ENCODE measurements at places on chromosomes 5 and 9. TPM values are rescaled to one million over a fixed set of nuclear protein-coding genes. Genes with fewer than 3 reads are reported as not detected.
A peak's percentile ranks its signal among the peaks of the same experiment; 100 is the strongest.

The LCNL1 gene
- not detected for total RNA-seq

The ASTN2 gene
- 1.3 TPM for total RNA-seq

The CSF2 gene
- 0.68 TPM for total RNA-seq

The GRM6 gene
- not detected for total RNA-seq

The SLC25A2 gene
- 0.11 TPM for total RNA-seq

The PCDHGC4 gene
- total RNA-seq, result 0.22 TPM

The ELAVL2 gene
- total RNA-seq, result 0.08 TPM

The PCDHA4 gene
- not detected for total RNA-seq

The SLC6A18 gene
- total RNA-seq, result not detected

The SLC44A1 gene
- total RNA-seq, result 39.1 TPM

The SLC26A2 gene
- 24.5 TPM for total RNA-seq

GRCh38 chr9:33300546-33300945, 10.2 kb downstream of the NFX1 start:
- DNase-seq, result no peak
- no peak overlapping the region for H3K4me3 ChIP-seq
- H3K4me1 ChIP-seq, result no peaks in the 10 kb centered on the region
- no peaks in the 10 kb centered on the region for H3K27me3 ChIP-seq
- H3K27ac ChIP-seq, result no peak overlapping the region
- peaks cover 35% of the 10 kb centered on the region for H3K36me3 ChIP-seq

DNA sequence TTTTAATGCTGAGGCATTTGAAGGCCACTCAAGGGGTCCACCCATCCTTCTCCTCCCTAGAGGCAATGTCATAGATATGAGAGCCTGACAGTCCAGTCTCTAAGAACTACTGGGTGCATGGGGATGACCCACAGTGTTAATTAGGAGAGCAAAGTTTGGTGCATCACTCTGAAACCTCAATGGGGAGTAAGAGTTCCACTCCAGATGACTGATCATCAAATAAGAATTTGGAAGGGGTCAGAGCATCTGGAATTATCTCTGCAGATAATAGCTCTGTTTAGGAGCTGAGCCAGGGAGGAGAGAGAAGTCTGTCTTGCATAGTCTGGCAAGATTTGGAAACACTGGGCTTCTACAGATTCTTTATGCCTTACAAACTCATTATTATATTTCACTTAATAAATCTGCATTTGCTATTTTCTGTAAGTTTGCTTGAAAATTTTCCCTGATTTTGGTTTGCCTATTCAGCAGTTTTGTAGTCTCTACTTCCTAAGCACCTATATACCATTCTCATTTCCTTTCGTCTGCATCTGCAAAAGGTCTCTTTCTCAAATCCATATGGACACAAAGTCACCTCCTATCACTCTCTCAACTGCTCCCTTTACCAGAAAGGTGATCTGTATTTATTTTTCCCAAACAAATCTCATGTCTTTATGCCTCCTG, 27.7 kb downstream of the FGF10 start:
- no peaks in the 10 kb centered on the region for H3K36me3 ChIP-seq
- H3K4me1 ChIP-seq, result no peaks in the 10 kb centered on the region
- H3K27ac ChIP-seq, result no peak overlapping the region
- DNase-seq, result no peak
- no peak overlapping the region for H3K4me3 ChIP-seq

DNA sequence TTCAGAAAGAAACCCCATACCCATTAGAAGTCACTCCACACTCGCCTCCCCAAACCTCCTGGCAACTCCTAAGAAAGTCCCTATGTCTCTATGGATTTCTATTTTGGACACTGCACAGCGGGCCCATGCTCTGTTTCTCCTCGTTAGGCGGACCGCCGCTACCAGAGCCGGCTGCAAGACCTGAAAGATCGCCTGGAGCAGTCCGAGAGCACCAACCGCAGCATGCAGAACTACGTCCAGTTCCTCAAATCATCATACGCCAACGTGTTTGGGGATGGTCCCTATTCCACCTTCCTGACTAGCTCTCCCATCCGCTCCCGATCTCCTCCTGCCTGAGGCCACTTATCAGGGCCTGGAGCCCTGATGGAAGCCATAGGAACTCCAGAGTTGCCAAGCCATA, 4.6 kb upstream of the GLE1 start:
- H3K27me3 ChIP-seq, result no peaks in the 10 kb centered on the region
- peaks cover 68% of the 10 kb centered on the region for H3K36me3 ChIP-seq
- DNase-seq, result no peak
- H3K27ac ChIP-seq, result no peak overlapping the region
- H3K4me1 ChIP-seq, result peaks cover 26% of the 10 kb centered on the region

DNA sequence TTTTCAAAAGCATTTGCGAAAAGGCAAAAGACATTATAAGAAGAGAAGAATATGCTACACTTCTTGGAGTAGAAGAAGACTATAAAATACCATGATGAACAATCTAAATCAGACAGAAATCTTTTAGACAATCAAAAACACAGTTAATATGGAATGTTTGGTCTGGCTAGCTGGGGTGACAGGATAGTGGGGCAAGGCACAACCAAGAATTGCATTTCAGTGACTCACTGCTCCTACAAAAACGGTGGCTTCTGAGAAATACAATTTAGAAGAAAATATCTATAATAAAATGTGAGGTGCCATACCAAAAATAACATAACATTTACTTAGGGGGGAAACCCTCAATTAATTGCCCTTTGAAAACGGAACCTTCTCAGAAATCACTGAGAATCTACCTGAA, 363.4 kb downstream of the NPR3 start:
- H3K36me3 ChIP-seq, result no peaks in the 10 kb centered on the region
- peak overlapping the region; percentile 75 for H3K27ac ChIP-seq
- no peak overlapping the region for H3K4me3 ChIP-seq

- H3K36me3 ChIP-seq, result no peaks in the 10 kb centered on the region
- no peak overlapping the region for H3K4me3 ChIP-seq
- H3K27ac ChIP-seq, result peak overlapping the region; percentile 31
These were observed 6.8 kb upstream of the RECK start for GRCh38 chr9:36029765-36030528.

GRCh38 chr5:87079219-87079618, 188.5 kb upstream of the RASA1 start:
- no peaks in the 10 kb centered on the region for H3K4me1 ChIP-seq
- H3K27ac ChIP-seq, result no peak overlapping the region
- H3K36me3 ChIP-seq, result no peaks in the 10 kb centered on the region
- no peak overlapping the region for H3K4me3 ChIP-seq
- H3K27me3 ChIP-seq, result no peaks in the 10 kb centered on the region

- H3K4me1 ChIP-seq, result peaks cover 71% of the 10 kb centered on the region
- H3K27ac ChIP-seq, result peak overlapping the region; percentile 46
- no peaks in the 10 kb centered on the region for H3K27me3 ChIP-seq
- H3K36me3 ChIP-seq, result no peaks in the 10 kb centered on the region
- no peak for DNase-seq
- H3K4me3 ChIP-seq, result no peak overlapping the region
These were observed 60.2 kb downstream of the ARHGAP26 start for GRCh38 chr5:142830241-142831008.

DNA sequence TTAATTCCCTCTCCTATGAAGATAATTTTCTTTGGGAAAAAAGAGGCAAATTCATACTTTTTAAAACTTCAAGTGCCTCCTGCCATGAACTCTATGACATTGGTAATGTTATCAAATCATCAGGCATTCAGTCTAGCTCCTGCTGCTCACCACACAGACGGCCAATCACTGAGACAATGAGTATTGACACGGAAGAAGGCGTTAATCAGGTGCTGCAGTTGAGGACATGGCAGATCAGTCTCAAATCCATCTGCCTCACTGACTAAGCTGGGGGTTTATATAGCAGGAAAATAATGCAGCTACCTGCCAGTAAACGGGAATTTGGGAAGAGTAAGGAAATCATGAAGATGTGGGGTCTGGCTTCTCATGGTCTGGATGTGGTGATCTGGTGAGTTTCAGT, 1087.7 kb downstream of the CDH9 start:
- DNase-seq, result no peak
- no peaks in the 10 kb centered on the region for H3K4me1 ChIP-seq
- no peak overlapping the region for H3K27ac ChIP-seq
- no peaks in the 10 kb centered on the region for H3K27me3 ChIP-seq
- no peak overlapping the region for H3K4me3 ChIP-seq

GRCh38 chr9:116951588-116952435, 264.7 kb downstream of the TRIM32 start:
- peak; percentile 50 for DNase-seq
- no peaks in the 10 kb centered on the region for H3K27me3 ChIP-seq
- peaks cover 16% of the 10 kb centered on the region for H3K4me1 ChIP-seq
- H3K4me3 ChIP-seq, result no peak overlapping the region

- peaks cover 10% of the 10 kb centered on the region for H3K4me1 ChIP-seq
- no peak overlapping the region for H3K4me3 ChIP-seq
- H3K27ac ChIP-seq, result no peak overlapping the region
- peak; percentile 76 for DNase-seq
- no peaks in the 10 kb centered on the region for H3K27me3 ChIP-seq
- peaks cover 48% of the 10 kb centered on the region for H3K36me3 ChIP-seq
These were observed 34.2 kb upstream of the GRPEL2 start for GRCh38 chr5:149310947-149311658.

GRCh38 chr5:72702881-72703434, 113.5 kb upstream of the TNPO1 start:
- H3K36me3 ChIP-seq, result no peaks in the 10 kb centered on the region
- no peaks in the 10 kb centered on the region for H3K4me1 ChIP-seq
- DNase-seq, result no peak

- no peak overlapping the region for H3K27ac ChIP-seq
- H3K4me1 ChIP-seq, result no peaks in the 10 kb centered on the region
- no peaks in the 10 kb centered on the region for H3K27me3 ChIP-seq
- no peaks in the 10 kb centered on the region for H3K36me3 ChIP-seq
- DNase-seq, result no peak
These were observed 88.3 kb upstream of the PTCH1 start for GRCh38 chr9:95605101-95605500.

DNA sequence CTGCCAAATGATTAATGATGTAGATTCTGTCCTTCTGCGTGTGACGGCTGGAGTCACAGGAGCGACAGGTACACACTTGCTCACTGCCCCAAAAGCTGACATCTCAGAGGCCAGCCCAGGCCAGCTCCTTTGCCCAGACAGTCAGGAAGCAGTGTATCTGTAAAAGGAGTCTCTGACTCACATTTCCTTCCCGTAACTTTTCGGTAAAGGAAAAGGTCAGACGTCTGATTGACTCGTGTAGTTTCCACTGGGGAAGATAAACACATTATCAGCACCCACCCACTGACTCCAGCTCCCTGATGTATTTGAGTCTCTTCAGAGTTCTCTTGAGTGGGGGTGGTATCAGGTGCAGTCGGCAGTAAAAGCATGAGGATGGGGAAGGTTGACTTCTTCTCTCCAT, 64.4 kb upstream of the WWC1 start:
- DNase-seq, result no peak
- no peak overlapping the region for H3K4me3 ChIP-seq
- no peak overlapping the region for H3K27ac ChIP-seq
- no peaks in the 10 kb centered on the region for H3K27me3 ChIP-seq
- peaks cover 42% of the 10 kb centered on the region for H3K36me3 ChIP-seq

DNA sequence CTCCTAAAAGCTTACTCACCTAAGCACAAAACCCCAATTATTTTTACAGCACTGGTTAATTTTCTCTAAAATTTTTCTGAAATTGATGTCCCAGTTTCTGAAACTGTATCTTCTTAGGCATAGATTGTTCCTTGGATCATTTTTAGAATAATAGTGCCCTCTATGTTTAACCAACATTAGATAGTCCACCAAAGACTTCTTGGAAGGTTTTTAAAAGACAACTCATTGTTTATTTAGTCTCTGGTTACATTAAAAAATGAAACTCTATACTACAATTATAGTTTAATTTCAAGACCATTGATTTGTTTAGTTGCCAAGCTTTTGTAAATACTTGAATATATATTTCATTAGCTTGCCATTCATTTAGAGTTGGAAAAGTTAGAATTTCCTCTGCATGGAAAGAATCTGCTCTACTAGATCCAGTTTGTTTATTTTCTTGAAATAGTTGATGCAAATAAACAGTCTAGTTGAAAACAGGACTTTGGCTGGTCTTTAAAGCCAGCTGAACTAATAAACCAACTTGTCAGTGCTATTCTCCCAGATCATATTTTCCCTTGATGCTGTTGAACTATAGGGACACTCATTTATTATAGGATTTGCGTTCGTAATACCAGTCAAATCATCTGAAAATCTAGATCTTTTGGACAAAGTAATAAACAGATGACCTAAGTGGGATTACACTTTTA, 990.5 kb downstream of the TLE1 start:
- H3K36me3 ChIP-seq, result no peaks in the 10 kb centered on the region
- no peak overlapping the region for H3K4me3 ChIP-seq
- peak overlapping the region; percentile 50 for H3K27ac ChIP-seq
- peaks cover 12% of the 10 kb centered on the region for H3K4me1 ChIP-seq

- peak overlapping the region; percentile 14 for H3K4me3 ChIP-seq
- no peaks in the 10 kb centered on the region for H3K27me3 ChIP-seq
- peak; percentile 90 for DNase-seq
- peak overlapping the region; percentile 96 for H3K27ac ChIP-seq
- peaks cover 51% of the 10 kb centered on the region for H3K4me1 ChIP-seq
These were observed 81.0 kb downstream of the RXRA start for GRCh38 chr9:134407121-134407779.

GRCh38 chr5:78887384-78888118, 97.6 kb downstream of the ARSB start:
- no peaks in the 10 kb centered on the region for H3K27me3 ChIP-seq
- no peaks in the 10 kb centered on the region for H3K36me3 ChIP-seq
- H3K4me3 ChIP-seq, result no peak overlapping the region
- no peak for DNase-seq
- H3K4me1 ChIP-seq, result 0 out of 2 replicates have a peak, but pooled peaks cover 3% of the 10 kb centered on the region

DNA sequence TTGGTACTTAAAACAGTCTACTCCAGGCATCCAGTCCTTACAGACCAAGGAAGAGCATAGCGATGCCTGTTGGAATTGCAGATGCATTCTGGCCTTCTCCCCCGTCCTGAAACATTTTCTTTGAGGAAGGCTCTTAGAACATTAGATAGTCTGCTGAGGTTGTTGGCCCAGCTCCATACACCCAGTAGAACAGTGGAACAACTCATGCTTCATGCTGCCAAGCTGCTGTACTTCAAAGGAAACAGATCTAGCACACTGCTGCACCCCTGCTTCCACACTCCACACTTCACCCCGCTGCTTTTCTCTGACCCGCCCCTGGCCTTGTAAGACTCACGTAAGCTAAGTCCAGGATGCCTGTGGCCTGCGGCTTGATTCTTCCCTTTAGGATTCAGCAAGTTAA, 33.4 kb upstream of the NCS1 start:
- peak; percentile 79 for DNase-seq
- H3K27me3 ChIP-seq, result no peaks in the 10 kb centered on the region
- H3K36me3 ChIP-seq, result peaks cover 18% of the 10 kb centered on the region
- H3K4me3 ChIP-seq, result no peak overlapping the region

DNA sequence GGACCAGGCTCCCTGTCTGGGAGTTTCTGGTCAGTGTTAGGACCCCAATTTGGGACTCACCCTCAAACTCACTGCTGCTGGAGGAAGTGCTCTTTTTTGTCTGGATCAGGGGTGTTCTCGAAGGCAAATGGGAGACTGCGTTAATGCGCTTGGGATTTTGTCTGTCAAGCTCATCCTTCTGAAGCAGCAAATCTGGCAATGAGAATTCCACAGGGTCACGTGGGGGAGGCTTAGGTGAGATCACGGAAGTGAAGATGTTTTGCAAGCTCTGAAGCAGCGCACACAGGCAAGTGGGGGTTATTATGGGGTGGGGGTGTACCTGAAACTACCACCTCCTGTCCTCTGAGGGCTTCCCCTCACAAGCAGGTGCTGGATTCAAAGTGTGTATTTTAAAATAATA, 10.5 kb upstream of the TEX53 start:
- H3K36me3 ChIP-seq, result no peaks in the 10 kb centered on the region
- H3K4me3 ChIP-seq, result no peak overlapping the region
- H3K27ac ChIP-seq, result no peak overlapping the region
